GM19239 (cell line): ENCODE measurements at places on chromosomes 5 and 9.

DNA sequence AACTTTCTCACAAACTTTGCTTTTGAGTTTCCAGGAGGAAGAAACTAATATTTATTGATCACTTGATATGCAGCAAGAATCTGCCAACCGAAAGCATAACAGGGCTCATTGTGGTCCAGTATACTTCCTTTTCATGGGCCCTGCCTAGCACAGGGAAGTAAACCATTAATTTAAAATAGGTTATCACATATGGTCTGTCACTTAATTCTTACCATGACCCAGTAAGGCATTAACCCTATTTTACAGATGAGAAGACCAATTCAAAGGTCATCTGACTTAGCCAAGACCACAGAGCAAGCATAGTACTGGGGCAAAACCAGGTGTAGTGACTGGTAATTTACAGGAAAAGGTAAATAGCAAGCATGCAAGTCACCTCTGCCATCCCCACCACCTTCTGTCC, 336.9 kb upstream of the DMAC1 start:
- DNase-seq, result peak; percentile 0

DNA sequence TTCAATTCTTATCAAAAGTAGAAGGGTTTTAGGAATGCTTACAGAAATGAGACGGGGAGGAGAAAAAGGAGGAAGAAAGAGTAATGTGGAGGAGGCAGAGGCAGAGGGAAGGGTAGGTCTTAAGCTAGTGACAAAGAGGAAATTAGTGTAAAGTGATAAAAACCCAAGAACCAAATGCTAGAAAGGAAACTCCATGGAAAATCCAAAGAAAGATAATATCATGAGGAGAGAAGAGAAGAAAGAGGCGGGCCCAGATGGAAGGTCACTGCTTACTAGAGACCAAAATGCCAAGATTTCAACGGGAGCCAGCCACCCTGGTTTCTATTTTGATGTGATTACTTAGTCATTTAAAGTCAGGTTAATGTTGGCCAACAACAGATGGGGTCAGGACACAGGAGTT, 68.6 kb upstream of the IL12B start:
- no peak for DNase-seq

DNA sequence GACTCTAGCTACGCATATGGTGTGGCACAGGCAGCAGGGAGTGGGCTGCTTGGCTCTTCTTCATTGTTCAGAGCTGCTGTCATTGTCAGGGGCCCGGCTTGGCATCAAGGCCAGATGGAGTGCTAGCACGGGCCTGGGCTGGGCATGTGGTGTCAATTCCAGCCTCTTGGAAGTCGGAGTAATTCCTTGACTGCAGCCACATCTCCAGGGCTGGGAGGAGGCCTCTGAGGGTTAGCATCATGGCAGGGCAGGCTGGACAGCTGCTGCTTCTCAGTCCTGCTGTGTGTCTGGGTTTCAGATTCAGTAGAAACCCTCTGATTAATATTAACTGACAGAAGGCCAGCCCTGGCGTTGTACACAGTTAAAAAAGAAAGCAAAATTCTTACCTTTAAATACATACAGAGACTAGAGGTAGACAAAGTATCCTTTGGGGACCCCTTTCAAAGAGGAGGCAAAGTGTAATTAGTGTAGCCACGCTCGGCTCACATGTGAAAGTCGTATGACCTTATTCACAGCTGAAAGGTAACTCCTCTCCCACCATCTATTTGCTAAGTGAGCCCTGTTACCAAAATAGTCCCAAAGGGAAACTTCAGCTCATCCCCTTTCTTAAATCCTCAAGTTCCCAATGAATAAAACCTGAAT, 126.4 kb downstream of the DOCK2 start:
- DNase-seq, result peak; percentile 41

- no peak for DNase-seq
Observed at GRCh38 chr9:90909225-90909624, 107.6 kb downstream of the SYK start.

- no peak for DNase-seq
Observed at GRCh38 chr9:138082918-138083636, 205.5 kb downstream of the CACNA1B start.

DNA sequence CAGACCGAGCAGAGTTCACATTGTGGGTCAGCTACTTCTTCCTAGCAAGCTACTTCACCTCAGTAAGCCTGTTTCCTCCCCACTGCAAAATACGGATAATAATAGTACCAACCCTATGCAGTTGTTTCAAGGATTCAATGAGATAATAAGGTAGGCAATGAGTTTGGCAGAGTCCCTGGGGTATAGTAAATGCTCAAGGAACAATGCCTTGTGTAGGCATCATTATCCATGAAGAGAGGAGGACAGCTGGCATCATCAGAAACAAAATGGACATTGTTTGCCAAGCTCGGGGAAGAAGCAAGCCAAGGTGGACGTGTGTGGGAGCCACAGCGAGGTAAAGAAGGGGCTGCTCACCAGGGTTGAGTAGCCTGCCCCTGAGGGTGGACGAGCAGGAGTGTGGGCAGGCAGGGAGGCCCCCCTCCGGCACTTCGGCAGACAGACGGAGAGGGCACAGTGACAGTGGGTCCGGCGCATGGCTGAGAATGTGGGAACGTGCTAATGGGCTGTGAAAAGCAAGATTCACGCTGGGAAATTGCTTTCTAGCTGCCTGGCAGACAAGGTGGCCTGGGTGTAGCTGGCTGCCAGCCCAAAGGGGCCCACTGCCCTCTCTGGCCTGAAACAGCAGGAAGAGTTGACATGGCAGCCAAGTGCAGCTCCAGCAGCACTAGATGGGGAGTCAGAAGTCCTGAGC, 10.1 kb downstream of the CAMK2A start:
- no peak for DNase-seq

GRCh38 chr5:41875121-41875520, 4.9 kb upstream of the OXCT1 start:
- no peak for DNase-seq

DNA sequence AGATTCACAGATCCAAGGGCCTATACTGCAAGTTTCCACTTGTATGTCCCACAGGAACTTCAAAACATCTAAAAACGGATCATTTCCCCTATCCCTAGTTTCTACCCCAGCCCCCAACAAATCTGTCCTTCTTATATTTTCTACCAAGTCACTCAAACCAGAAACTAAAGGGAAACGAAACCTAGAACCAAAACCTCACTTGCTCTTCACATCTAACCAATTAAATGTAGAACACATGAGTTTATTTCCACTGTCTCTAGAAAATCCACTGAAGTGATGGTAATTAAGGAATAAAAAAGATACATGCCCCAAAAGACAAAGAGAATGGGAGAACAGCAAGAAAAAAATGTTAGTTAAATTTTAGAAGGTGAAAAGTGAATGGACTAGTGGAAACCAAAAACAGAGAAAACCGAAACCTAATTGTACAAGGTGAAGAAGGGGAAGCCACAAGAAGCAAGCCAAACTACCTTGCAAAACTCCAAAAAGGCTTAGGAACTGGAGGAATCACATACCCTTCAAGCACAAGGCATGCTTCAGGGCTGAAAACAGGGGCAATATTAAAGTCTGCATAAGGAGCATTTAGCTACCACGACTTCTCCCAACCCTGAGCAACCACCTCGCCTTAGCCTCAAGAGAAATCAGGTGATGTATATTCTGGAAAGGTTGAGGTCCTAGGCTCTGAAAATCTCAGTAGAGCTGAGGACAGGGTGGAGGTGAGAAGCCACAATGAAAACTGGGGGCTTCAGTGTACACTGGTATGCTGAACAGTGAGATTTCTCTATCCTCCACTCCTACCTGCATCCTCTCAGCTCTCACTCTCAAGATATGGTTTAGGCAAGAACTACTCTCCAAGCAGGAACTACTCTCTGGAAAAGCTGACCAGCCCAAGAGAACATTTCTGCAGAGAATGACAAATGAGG, 11.1 kb downstream of the SMU1 start:
- peak; percentile 36 for DNase-seq

- DNase-seq, result no peak
Observed at GRCh38 chr9:27090711-27091110, 18.3 kb upstream of the TEK start.

DNA sequence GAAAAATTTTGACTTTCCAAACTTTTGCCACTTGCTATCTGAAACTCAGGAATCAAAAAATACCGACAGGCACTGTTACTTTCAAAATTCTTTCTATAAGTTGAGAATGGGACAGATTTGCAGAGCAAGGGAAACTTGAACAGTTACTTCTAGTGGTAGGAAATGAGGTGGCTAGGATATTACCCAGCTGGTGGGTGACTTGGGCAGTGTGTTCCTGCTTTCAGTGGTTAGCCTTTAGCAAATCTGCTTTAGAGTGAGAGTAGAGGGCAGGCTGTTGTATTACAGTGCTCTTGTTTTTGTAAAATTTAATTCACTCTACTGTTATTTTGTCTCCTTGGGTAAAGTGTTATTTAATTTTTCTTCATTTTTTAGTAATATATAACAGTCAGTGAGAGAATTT, 40.2 kb upstream of the ROPN1L start:
- DNase-seq, result no peak

DNA sequence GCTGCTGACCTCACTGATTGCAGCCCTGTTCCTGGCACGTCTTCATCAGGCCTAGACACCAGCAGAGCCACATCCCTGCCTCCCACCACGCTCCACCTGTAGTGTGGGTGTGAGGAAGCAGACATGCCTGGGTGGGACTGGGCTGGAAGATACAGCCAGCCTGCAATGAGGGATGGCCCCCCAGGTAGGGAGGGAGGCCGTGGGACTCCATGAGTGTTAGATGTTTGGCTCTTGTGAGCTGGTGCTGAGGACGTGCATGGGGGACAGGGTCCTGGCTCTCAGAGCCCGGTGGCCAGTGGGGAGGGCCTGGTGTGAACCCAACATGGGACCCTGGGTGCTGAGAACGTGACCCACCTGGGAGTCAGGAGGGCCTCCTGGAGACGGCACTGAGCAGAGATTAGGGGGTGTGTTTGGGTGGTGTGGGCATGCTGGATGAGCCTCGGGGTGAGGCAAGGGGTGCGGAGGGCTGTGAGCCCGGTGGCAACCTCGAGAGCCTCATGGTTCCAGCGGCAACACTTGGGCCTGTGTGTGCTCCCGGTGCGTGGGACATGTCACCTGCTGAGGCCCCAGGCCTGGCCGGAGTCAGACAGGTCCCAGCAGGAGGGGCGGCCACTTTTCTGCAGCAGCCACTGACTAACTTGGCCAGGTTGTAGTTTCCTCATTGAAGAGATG, 87.6 kb downstream of the PHF2 start:
- DNase-seq, result no peak

GRCh38 chr9:34380034-34380510, 3.4 kb upstream of the MYORG start:
- no peak for DNase-seq

- no peak for DNase-seq
Observed at GRCh38 chr5:179267671-179268083, 77.6 kb downstream of the ADAMTS2 start.

GRCh38 chr5:41246376-41246775, 33.0 kb upstream of the C6 start:
- no peak for DNase-seq

- DNase-seq, result no peak
Observed at GRCh38 chr9:113934829-113935676, 58.9 kb downstream of the ZNF618 start.

GRCh38 chr5:28548856-28549255, 1510.5 kb upstream of the CDH9 start:
- DNase-seq, result no peak

DNA sequence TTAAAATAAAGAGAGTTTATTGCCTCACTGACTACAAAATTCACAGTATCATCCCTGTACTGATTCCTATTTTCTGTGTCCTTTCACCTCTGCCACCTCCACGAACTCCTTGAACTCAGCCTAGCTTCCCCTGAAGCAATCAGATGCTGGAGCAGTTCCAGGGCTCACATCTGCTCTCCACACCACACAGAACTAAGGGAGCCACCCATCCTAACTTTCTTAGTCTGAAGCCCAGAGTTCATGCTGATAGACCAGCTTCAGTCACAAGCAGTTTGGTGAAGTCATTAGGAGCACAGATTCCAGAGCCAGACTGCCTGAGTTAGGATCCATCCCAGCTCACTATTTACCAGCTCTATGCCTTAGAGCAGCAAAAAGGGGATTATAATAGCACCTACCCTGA, 15.6 kb upstream of the EPB41L4A start:
- DNase-seq, result no peak

GRCh38 chr9:20838218-20838617, 154.2 kb downstream of the FOCAD start:
- no peak for DNase-seq

GRCh38 chr9:116942593-116943061, 255.5 kb downstream of the TRIM32 start:
- no peak for DNase-seq

DNA sequence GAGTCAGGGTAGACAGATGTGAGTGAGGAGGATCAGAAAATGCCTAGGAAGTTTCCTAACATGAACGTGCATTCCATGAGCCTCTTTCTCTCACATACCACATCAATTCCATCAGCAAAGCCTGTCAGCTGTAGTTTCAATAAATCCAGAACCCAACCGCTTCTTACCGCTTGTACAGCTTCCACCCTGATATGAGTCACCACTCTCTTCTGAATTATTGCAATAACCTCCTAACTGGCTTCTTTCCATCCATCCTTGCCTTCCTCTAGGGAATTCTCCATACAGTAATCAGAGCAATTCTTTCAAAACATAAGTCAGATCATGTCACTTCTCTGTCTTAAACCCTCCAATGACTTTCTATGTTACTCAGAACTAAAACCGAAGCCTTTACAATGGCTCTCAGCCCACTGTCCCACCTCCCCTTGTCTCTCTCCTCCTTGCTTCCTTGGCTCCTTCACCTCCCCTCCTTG, 8.1 kb upstream of the RAD23B start:
- DNase-seq, result no peak

DNA sequence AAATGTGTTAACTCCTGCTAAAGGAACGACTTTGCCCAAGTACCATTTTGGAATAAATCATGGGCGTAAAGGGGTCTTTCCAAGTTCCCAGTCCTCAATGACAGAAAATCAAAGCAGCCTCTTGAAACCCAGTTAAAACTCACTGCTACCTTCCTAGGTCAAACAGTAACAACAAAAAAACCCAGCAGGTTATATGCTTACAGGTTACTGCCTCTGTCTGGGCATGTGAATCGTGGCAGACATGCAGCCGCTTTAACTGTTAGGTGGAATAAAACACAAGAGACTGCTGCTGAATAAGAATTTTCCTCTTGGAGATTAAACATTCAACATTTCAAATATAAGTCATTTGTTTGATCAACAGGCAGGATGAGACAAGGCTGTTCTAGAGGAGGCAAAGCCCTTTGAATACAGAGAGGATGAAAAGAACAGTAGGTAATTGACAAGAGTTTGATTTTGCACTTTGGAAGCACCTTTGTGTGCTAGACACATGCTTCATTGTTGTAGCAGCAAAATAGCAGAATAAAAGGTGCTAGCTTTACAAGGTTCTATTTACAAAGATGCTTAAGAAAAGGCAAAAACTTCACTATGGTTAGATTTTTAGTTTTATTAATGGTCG, 319.4 kb downstream of the NDUFS4 start:
- DNase-seq, result no peak

- DNase-seq, result no peak
Observed at GRCh38 chr9:84793251-84793650, 123.7 kb downstream of the NTRK2 start.

- DNase-seq, result no peak
Observed at GRCh38 chr5:60803712-60804111, 40.4 kb downstream of the ELOVL7 start.

DNA sequence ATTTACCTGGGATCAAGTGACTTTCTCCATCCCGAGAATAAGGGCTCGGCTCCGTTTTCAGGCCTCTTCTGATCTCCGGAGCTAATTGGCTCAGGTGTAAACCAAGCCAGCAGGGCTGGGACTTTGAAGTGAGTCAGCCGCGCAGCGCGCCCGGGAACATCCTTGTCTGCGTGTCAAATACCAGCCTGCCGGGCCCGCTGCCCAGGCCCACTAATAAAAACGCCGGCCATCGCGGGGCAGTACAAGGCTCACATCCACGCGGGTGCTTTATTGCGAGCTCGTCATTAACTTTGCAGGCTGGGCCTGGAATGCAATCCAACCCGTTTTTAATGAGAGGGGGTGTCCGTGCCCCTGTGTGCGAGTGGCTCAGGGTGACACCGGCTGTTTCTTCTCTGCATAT, 416.8 kb downstream of the IRX2 start:
- no peak for DNase-seq
